ENCODE measurements at places on chromosomes 11 and 22. TPM values are rescaled to one million over a fixed set of nuclear protein-coding genes. Genes with fewer than 3 reads are reported as not detected.

DNA sequence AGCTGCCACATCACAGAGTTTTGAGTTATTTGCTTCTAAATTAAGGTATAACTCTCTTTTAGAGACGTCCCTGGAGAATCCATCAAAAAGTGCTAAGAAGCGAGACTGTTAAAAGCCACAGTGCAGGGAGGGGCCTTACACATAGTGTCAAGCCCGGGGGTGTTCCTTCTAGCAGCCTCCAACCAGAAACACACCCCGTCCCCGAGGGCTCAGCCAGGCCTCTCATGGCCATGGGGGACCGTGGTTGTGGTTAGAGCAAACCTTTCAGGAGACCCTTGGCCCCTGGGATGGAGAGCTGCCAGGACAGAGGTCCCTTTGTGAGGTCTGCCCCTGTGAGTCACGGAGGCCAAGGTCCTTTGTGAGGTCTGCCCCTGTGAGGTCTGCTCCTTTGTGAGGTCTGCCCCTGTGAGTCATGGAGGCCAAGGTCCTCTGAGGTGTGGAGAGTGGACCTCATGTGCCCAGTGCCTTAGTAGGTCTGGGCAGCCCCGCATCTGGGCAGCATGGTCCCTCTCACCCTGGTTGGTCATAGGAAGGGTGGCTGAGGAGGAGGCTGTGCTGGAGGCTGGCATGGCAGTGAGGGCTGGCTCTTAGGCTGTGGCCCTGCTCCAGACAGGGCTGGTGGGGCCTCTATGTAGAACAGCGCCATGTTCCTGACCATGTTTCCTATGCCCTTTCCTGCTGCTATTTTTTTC lies 5.4 kb downstream of the GNAZ start:
- peak; percentile 60 for DNase-seq

GRCh38 chr11:122853971-122854446 lies 15.7 kb downstream of the CRTAM start:
- peak; percentile 83 for DNase-seq

- DNase-seq: peak; percentile 6
These were observed 6.6 kb upstream of the RPS6KA4 start for GRCh38 chr11:64352099-64352994.

DNA sequence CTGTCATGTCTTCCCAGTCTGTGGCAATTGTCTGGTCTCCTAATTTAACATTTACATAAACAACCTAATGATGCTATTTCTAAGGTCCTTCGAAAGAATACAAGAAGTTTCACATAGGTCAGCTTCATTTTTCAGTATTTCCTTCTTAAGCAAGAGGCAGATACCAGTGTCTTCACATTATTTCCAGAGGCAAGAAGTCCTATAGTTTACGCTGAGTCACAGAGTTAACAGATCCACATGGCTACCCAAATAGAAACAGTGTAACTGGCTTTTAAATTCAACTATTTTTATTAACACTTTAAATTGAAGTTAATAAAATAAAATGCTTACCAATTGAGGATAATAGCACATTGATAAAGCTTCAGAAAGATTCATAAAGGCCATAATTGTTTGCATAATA lies 10.9 kb downstream of the PRRG4 start:
- DNase-seq: no peak

- DNase-seq: peak; percentile 38
These were observed 26.1 kb downstream of the CSTF3 start for GRCh38 chr11:33135216-33135615.

- no peak for DNase-seq
These were observed 52.3 kb downstream of the RTL6 start for GRCh38 chr22:44445731-44446130.

DNA sequence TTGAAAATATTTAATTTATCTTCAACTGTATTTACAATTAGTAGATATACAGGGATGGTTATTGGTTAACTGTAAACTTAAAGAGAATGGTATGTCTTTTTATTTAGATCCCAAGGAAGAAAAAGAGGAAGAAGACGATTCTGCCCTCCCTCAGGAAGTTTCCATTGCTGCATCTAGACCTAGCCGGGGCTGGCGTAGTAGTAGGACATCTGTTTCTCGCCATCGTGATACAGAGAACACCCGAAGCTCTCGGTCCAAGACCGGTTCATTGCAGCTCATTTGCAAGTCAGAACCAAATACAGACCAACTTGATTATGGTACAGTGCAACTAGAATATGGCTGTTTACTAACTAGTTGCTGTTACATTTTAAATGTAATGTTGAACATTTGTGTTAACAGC lies 12.7 kb upstream of the CNTF start:
- no peak for DNase-seq

The LRRC75B gene
- 19.5 TPM for total RNA-seq

DNA sequence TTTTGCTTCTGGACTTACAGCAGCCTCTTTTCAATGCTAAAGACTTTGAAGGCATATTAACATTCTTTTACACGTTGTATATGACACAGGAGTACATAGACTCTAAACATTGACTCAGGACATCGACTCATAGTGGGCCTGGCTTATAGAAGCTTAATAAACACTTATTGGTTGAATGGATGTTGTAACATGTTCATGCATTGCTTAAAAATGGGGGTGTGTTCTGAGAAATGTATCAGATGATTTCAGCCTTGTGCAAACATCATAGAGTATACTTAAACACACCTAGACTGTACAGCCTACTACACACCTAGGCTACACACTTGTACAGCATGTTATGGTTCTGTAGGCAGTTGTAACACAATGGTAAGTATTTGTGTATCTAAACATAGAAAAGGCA lies 17.9 kb downstream of the TTC17 start:
- peak; percentile 32 for DNase-seq

GRCh38 chr22:28907311-28908008 lies 24.1 kb downstream of the ZNRF3 start:
- no peak for DNase-seq

The RAB39A gene
- total RNA-seq: 0.43 TPM

DNA sequence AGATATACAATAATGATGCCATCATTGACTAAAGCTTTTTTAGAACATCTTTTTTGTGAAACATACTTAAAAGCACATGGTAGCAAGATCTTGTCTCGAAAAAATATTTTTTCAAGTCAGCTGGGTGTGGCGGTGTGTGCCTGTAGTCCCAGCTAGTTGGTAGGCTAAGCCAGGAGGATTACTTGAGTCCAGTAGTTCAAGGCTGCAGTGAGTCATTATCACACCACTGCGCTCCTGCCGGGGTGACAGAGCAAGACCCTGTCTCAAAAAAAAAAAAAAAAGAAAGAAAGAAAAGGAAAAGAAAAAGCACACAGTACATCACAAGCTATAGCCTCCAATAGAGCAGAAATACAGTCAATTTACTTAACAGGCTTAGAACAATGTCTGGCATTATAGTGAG lies 37.0 kb downstream of the ENTHD1 start:
- DNase-seq: peak; percentile 49

DNA sequence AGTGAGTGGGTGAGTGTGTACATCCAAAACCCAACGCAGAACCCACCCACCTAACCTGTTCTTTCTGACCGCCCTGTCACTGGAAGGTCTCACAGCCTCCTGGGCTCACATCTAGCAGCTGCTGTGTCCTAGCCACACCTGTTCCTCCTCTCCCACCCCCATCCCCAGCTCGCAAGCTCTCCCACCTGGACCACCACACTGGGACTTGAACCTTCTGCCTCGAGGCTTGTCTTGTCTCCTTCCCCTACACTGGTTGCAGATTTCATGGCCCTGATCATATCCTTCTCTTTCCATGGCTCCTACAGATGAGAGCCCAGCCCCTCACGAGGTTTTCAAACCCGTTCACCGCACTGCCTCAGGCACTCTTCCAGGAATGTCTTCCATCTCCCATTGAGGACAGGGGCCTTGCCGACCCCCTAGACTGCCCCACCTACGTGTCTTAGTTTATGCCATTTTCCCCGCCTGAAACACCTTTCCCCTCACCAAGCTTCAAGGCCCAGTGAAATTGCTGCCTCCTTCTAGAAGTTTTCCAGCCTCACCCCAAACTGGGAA lies 6.7 kb downstream of the IFITM10 start:
- DNase-seq: no peak

The INS gene
- total RNA-seq: not detected

DNA sequence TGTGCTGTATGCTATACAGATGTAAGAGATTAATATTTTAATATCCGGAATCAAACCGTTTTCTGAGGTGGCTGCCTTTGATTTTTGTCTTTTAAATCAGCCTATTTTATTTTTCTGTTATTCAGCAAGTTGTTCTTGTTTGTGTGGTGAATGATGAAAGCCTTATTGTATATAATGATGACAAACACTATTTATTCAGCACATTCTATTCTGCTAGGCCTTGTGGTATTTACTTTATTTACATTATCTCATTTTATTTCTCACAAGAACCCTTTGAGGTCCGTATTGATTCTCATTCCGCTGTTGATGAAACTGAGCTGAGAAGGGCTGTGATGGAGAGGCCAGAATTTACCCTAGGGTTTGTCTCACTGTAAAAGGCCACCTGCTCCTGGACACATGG lies 40.5 kb downstream of the KREMEN1 start:
- no peak for DNase-seq

The ASPHD2 gene
- 1.4 TPM for total RNA-seq

The RGL4 gene
- total RNA-seq: not detected

DNA sequence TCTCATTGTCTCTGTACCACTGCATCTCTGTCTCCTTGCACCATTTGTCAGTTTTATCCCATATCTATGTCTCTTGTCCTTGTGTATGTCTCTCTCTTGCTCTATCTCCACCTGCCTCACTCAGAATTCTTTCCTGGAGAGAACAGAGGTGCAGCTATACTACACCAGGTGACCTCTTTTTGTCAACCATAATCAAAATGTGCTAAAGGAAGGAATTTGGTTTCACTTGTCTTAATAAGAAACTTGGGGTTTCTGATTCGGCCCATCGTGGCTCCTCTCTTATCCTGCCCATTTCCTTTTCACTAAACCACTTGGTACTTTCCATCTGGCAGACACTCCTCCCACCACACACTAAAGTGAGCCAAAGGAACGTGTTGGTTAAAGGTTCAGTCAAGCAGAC lies 2.0 kb upstream of the C11orf42 start:
- no peak for DNase-seq

GRCh38 chr22:47124961-47125360 lies 362.5 kb downstream of the TBC1D22A start:
- DNase-seq: no peak

GRCh38 chr22:36465232-36466021 lies 16.0 kb downstream of the TXN2 start:
- peak; percentile 67 for DNase-seq

- DNase-seq: no peak
These were observed 177.1 kb downstream of the BRD1 start for GRCh38 chr22:49650336-49651241.

GRCh38 chr11:80156062-80156461 lies 715.2 kb upstream of the TENM4 start:
- DNase-seq: no peak

The FGF3 gene
- total RNA-seq: not detected

DNA sequence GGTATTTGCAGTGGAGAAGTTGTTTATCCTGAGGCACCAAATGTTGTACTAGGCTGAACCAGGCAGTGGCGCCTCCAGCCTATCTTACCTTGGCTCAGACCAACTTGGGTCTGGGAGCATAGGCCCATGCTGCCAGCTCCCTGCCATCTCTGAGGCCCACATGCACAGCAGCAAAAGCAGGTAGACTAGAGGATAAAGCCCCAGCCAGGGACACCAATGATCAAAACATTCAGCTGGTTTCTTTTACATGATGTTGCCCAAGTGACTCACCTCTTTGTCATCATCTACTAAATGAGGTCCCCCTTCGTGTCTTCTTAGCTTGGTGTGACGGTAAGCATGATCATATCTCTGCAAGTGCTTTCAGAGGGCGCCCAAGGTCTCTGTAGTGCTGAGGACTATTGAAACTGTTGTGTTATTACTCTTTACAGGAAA lies 112.1 kb upstream of the DRD2 start:
- DNase-seq: no peak

DNA sequence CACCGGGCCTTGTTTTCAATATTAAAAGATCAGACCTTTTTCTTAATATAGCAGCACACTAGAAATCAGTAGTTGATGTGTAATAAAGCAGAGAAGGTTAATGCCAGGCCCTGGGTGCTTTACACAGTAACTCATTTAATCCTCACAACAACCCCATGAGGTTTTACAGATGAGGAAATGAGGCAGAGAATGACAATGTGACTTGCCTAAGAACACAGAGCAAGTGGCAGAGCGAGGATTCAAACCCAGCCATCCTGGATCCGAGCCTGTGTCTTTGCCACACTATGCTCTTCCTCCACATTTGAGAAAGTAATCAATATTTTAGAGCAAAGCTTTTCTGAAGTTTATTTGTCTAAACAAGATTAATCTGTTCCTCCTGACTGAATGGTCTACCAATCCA lies 7.2 kb downstream of the JAML start:
- DNase-seq: no peak

- no peak for DNase-seq
These were observed 15.0 kb downstream of the RBX1 start for GRCh38 chr22:40965936-40966725.

DNA sequence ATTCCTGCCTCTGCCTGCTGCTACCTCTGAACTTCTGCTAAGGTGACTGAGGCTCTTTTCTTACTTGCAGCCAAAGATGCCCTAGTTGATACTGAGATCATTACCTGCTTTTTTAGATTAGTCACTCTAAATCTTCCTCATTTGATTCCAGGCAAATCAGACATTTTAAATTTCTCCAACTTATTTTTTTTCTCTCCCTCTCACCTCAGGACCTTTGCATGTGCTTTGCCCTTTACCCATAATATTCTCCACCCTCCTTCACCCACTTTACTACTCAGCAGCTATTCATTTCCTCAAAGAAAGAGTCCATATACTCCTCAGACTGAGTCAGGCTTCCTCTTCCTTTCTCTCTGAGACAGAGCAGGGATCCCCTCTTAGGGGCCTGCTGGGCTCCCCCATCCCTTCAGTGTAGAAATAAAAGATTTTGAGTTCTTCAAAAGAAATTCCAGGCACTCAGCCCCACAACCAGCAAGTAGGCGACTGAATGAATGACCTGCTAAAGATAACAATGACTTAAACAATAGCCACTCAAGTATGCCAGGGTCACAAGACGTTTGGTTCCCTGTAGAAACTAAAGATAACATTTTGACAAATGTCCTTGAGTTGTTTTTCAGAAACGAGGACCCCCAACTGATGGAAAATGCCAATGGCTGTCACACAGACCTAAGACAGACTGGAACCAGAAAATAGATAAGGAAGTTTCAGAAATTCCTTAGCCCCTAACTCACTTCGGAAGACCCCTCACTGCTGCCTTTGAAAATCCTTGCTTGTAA lies 104.2 kb downstream of the MTNR1B start:
- no peak for DNase-seq

GRCh38 chr22:36175892-36176291 lies 15.3 kb upstream of the APOL3 start:
- DNase-seq: no peak

The CARD16 gene
- 11.9 TPM for total RNA-seq

DNA sequence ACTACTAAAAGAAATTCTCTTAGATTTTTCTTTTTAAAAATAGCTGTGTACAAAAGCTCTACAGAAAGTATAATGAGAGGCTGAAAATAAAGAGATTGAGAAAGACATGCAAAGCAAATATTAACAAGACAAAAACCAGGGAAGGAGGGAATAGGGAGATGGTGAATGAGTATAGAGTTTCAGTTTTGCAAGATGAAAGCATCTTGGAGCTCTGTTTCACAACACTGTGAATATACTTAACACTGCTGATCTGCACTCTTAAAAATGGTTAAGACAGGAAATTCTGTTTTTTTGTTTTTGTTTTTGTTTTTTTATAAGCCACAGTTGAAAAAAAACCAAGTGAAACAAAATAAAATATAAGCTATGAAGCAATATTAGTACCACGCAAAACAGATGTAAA lies 5.5 kb downstream of the TMEM218 start:
- DNase-seq: no peak
